ENCODE measurements at places on chromosomes 12 and 14. TPM values are rescaled to one million over a fixed set of nuclear protein-coding genes. Genes with fewer than 3 reads are reported as not detected.

DNA sequence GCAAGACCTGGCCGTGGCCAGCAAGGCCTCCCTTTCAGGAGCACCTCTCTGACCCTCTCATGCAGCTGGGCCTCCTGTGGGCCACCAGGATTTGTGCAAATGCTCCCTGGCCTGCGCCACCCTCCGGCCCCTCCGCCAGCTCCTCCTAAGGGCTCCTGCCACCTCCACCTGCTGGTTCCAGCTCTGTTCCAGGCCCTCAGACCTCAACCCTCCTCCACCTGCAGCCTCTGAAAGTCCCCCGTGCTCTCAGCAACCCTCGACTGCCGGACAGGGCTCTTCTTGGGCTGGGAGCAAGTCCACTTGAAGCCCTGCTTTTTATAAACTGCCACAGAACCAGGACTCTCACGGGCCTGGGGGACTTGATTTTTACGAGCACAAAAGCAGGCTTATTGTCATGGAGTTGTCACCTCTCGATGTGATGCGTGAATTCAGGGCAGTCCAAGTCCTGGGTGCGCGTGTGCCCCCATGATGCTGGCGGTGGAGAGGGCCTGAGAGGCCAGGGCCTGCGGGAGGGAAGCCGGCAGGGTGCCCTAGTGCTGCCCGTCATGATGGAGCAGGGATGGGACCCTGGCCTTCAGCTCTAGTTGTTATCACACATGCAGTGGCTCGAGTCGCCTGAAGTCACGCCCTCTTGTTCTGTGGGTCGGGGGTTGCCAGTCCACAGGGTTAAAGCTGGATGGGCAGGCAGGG lies 9.1 kb downstream of the TEDC1 start:
- no peak for DNase-seq

The PPP1R3E gene
- 11.6 TPM for total RNA-seq

The OLR1 gene
- total RNA-seq: 0.64 TPM

The OR6C4 gene
- total RNA-seq: not detected

The KLRF1 gene
- total RNA-seq: 0.55 TPM

GRCh38 chr12:26226629-26227360 lies 31.4 kb downstream of the SSPN start:
- DNase-seq: peak; percentile 67

The TOMM20L gene
- not detected for total RNA-seq

GRCh38 chr12:18400186-18400585 lies 138.9 kb downstream of the PIK3C2G start:
- DNase-seq: no peak
